Right ventricle myocardium superior (tissue), 1 donor: ENCODE measurements at places on chromosomes 7 and 10. TPM values are rescaled to one million over a fixed set of nuclear protein-coding genes. Genes with fewer than 3 reads are reported as not detected.

GRCh38 chr10:127418536-127419168 is 130.5 kb upstream of the NPS start:
- peak; percentile 65 for DNase-seq

DNA sequence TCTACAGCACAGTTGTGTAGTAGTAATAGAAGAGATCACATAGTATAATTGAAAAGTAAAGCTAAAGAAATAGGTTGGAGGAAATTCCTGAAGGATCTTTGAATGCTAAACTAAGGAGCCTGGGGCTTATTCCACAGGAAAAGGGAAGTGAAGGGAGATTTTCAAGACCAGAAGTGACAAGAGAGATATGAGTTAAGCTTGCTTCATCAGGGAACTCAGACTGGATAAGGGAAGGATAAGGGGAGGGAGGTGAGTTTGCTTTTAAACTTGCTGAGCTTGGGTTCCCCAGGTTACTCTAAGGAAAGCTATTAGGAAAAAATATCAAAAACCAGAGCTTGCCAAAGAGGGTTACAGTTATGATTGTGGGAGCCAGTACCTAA is 182.4 kb downstream of the RAPGEF5 start:
- DNase-seq: no peak

DNA sequence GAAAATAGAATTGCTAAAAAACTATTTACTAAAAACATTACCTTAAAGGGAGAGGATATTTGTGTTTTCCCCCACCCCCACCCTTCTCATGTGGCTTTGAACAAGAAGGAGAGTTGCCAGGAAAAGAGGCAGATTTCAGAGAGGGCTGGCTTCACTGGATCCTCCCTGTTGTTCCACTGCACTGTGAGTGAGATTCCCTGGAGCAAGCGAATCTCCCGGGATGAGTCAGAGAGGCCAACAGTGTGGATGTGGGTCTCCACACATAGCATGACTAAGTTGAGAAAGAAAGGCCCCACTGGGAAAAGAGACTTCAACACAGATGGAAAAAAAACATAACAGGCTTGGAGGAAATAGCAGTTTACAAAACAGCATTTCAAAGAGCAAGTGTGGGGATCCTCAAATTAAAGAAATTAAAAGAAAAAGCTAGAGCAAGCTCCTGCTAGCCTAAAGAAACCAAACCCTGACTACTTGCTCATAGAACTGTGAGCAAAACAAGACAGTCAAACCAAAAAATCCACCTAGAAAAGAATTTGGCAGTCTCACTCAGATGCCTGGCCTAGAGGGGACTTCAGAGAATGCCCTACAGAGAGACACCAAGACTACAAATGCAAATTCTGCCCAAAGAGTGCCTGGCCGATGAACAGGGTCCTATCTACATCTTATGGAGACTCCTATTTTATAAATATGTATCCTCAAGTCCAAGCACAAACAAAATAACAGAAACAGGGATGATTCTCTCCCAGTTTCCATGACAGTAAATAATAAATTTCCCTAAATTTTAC is 3.4 kb downstream of the CAV1 start:
- peak; percentile 63 for DNase-seq

GRCh38 chr7:16712916-16713315 is 40.6 kb upstream of the TSPAN13 start:
- DNase-seq: no peak

DNA sequence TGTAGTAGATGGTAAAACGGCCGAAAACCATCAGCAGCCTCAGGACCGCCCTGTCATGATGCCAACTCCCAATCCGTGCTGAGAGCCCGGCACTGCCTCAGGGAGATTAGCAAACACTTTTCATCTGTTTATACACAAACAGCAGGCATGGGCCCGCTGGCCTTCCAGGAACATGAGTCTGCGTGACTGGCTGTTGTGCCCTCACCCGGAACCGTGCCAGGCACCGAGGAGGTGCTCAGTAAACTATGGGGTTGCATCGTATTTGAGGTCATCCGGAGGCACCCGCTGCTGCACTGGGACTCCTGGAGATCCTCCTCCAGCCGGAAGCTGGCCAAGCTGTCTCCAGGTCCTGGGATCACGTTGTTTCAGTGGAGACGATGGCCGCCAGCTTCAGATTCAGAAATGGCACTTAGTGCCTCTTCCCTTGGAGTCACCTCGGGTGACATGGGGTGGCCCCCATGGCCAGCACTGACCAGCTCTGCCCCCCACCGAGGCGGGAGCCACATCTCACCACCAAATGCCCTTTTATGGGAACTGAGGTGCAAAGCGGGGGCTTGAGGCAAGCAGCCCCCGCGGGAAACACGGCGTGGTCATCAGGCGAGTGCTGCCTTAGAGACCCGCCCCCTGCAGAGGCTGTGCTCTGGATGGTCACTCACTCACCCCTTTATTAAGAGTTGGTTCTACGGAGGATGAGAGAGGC is 585.9 kb downstream of the PTPRN2 start:
- DNase-seq: no peak

DNA sequence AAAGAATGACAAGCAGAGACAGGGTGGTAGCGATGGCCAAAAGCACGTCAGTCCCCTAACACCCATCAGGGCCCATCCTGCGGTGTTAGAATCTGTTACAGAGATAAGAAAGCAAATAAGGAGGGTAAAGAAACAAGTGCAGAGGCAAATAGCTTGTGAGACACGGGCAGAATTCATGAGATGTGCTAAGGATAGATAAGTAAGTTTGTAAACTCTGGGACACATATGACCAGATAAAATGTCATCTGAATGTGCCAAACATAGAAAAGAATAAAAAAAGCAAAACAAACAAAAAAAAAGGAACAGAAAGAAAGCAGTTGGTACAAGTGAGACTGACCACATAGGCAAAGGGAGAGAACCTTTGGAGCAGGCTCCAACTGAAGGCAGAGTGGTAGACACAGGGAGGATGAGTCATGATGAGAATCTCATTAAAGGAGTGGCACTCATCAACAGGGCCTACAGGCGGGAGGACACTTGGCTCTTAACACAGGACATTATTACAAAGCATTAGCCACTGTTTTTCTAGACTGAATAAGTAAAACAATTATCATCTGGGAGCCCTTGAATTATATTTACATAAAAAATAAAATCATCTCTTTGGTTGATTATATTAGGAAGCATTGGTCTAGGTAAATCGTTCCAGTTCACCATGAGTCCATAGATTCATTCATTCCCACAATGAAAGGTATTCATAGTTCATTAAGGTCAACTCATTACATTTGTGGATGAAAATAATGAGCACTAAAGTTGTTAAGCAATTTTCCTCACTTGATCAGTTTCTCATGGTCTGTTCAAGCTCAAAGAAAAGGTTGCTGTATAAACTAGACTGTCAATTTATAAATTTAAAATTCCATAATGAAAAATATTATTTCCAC is 21.5 kb upstream of the EPHB6 start:
- no peak for DNase-seq

DNA sequence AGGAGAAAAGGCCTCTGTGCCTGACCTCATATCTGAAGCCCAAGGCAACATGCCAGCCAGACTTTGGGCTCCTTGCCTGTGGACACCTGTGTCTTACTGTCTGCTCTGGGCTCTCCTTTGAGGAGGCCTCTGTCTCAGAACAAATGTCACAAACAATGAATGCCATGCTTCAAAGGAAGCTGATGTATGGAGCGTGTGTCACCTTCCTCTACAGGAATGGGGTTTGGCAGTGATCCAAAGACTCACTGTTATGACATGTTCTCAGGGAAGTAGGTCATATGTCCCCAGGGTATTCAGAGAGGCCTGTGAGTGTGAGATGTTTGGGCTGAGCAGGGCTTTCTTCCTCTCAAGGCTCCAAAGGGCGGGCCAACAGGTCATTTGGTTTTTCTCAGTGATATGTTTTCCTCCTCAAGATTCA is 38.4 kb downstream of the PTPRE start:
- no peak for DNase-seq

DNA sequence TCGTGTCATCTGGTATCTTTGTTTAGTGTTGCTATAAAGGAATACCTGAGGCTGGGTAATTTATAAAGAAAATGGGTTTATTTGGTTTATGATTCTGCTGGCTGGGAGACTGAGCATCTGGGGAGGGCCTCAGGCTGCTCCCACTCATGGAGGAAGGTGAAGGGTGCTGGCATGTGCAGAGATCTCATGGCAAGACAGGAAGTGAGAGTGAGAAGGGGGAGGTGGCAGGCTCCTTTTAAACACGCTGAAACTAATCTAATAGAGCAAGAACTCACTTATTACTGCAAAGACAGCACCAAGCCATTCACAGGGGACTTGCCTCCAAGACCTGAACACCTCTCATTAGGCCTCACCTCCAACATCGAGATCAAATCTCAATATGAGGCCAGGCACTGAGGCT is 11.3 kb downstream of the OIT3 start:
- DNase-seq: no peak

DNA sequence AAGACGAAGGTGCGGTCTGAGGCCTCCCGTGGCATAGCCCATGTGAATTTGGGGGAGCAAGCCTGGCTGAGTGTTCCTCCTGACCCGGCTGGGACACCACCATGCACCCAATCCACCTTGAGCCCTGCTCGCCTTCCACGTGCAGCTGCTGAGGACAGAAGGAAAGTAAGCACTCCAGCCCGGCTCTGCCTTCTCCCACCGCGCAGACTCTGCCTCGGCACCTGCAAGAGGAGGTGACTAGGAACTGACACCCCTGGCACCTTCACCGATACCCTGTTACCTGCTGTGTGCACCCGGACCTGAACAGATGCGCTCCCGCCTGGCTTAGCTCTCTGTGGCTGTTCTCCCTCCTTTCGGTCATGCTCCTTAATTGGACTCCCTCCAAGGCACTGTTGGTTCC is 57.0 kb upstream of the OPN4 start:
- no peak for DNase-seq

- no peak for DNase-seq
Measured at GRCh38 chr7:73954181-73954580, 73.8 kb upstream of the ELN start.

- no peak for DNase-seq
Measured at GRCh38 chr10:78384049-78384431, 350.4 kb downstream of the RPS24 start.

- no peak for DNase-seq
Measured at GRCh38 chr10:77105761-77106221, 531.8 kb downstream of the KCNMA1 start.

- no peak for DNase-seq
Measured at GRCh38 chr10:96222441-96222840, 48.9 kb downstream of the BLNK start.

DNA sequence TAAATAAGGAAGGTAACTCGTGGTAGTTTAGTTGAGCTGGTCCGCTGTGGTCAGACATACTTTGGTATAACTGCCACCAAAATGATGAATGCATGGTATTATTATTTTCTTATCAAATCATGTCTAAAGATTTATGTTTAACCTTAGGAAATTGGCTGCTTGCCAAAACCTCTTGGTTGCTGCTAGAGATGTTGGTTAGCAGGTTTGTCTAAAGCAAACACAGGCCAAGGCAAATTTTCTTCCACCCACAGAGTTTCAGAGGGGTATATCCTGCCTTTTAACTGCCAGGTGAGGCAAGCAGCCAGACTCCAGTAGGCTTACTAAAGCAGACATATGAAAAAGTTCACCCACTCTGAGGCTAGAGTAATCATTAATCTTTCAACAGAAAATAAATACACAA is 101.4 kb downstream of the SEMA3E start:
- DNase-seq: no peak

- peak; percentile 58 for DNase-seq
Measured at GRCh38 chr10:122140461-122140902, 130.6 kb upstream of the BTBD16 start.

Gene PDE6C
- total RNA-seq: not detected

Gene PARD3
- 33.5 TPM for total RNA-seq

Gene NAMPT
- 145 TPM for total RNA-seq

Gene DCLRE1C
- 2.2 TPM for total RNA-seq

Gene PTF1A
- total RNA-seq: not detected

Gene VSTM4
- total RNA-seq: 22.4 TPM

Gene ENKUR
- total RNA-seq: not detected

Gene SFXN2
- 1.7 TPM for total RNA-seq

Gene EGFR
- 10.1 TPM for total RNA-seq
